ENCODE measurements at places on chromosomes 2 and 18.

- no peak for DNase-seq
Observed at GRCh38 chr18:53689886-53690285, 534.6 kb downstream of the MBD2 start.

- DNase-seq = no peak
Observed at GRCh38 chr2:190682168-190682567, 33.3 kb downstream of the NAB1 start.

DNA sequence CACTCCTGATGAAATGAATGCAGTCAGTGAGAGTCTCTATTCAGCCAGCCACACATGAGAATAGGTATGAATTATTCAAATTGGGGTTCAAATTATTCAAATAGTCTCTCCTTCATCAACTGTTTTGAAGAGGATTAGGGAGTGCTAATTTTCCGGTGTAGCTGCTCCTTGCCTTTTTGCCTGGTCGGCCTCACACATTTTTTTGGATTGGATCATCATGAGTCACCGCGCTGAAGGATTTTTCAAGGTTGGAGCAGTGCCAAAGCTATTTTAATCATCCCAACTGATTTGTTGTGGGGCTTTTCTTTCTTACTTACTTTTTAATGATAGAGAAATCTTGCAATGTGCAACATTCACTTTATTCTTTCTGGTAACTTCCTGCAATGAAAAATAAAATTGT, 2.4 kb upstream of the DTNA start:
- no peak for DNase-seq

GRCh38 chr2:76427452-76427851, 716.7 kb upstream of the GCFC2 start:
- DNase-seq = no peak

DNA sequence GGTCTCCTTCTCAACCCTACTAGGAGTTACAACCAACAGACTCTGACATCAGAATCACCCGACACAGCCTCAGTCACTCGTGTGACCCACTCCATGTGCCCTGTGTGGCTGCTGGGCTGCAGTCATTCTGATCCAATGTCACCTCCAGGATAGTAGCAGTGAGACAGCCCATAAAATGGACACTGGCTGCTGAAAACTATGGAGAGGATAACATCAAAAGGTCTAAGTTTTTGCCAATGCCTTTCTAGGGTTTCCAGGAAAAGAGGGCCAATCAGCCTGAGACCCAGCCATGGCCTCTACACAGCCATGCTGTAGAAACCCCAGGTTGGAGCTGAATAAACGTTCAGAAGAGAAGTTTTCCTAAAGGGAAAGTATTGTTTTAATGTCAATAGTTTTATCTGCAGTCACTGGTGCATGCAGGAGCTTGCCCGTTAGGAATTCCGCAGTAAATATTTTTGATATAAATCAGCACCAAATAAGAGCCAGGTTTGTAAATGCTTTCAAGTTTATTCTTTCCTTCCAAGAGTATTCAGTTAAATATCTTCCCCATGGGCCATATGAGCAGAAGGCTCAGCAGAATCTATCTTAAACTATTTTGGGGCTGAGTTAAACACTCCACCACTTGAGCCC, 92.2 kb upstream of the PID1 start:
- no peak for DNase-seq

GRCh38 chr2:107062173-107062572, 176.2 kb upstream of the ST6GAL2 start:
- DNase-seq = no peak

DNA sequence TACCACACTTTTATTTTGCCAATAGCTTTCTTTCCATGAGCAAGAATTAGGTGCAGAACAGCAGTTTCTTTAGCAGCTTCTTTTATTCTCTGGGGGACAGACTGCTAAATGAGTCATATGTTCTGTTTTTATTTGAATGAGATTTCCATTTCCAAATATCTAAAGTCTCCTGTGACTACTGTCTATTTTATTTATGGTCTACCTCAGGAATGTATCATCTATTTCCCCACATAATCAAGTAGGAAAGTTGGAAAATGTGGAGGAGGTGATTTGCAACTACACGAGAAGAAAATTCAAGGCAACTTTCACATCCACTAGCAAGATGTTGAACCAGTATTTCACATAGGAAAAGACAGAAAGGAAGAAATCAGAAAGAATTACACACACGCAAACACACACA, 139.9 kb upstream of the MEX3C start:
- no peak for DNase-seq

DNA sequence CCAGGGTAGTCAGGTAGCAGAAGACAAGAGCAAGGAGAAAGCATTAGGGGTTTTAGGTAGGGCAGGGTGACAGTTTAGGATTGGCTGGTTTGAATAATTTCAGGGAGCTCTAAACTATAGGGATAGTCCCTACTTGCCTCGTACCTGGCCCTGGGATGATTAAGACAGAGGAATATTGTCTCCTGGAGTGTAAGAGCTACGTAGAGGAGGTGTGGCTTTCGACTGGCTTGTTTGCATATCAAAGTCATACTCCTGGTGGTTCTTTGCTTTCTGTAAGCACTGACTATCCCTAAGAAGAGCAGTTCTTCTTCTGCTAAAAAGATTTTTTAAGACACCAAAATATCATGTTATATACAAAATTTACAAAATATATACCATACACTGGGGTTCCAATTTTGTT, 1867.4 kb downstream of the SUCLG1 start:
- no peak for DNase-seq

GRCh38 chr2:161312996-161313395, 4.8 kb downstream of the PSMD14 start:
- DNase-seq = no peak

DNA sequence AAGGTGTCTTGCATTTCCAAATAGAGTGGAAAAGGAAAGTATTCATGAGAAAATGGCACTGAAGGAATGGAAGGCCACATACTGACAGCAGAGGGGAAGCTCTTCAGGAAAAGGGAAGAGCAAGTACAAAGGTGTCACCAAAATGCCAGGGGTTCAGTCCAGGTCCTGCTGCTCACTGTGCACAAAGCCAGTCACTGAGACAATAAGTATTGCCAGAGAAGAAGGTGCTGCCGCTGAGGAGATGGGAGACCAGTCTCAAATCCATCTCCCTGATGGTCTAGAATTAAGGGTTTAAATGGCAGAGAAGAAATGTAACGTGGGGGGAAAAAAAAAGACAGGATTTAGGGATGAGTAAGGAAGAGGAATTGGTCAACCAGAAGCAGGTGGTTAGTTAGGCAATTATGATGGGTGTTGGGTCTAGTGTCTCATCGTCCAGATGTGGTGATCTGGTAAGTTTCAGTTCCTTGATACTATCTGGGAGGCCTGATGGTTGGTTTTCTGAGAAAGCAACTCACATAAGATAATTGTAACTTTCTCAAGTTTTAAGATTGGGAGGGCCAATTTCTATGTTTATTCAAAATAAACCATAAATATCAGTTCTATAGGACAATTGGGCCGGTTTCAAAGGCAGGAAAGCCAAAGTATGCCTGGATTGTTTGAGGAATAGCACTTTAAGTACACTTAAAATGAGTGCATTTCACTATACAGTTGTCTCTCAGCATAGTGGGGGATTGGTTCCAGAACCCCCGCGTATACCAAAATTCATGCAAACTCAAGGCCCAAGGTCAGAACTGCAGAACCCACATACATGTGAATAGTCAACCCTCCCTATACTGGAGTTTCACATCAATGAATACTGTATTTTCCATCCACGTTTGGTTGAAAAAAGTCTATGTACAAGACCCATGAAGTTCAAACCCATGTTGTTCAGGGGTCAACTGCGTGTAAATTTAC, 109.1 kb upstream of the DNAJC10 start:
- no peak for DNase-seq

DNA sequence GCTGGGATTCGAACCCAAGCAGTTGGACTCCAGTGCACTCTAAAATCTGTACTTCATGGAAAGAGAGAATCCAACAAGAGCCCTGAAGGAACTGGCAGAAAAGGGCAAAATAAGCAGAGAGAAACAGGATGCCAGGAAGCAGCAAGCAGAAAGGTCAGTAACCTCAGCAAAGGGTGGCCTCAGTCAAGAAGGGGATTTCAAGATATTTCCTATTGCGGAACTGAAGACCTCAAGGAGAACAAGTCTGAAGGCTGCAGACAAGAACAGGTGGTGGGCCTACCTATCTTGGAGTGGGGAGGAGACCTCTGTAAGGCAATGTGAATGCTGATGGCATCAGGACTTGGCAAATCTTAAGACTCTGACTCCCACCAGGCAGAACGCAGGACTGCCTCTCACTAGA, 20.1 kb upstream of the MREG start:
- DNase-seq = no peak

- DNase-seq = no peak
Observed at GRCh38 chr2:239223310-239224198, 177.3 kb downstream of the HDAC4 start.

- peak; percentile 11 for DNase-seq
Observed at GRCh38 chr2:200406379-200406778, 99.9 kb downstream of the SPATS2L start.

DNA sequence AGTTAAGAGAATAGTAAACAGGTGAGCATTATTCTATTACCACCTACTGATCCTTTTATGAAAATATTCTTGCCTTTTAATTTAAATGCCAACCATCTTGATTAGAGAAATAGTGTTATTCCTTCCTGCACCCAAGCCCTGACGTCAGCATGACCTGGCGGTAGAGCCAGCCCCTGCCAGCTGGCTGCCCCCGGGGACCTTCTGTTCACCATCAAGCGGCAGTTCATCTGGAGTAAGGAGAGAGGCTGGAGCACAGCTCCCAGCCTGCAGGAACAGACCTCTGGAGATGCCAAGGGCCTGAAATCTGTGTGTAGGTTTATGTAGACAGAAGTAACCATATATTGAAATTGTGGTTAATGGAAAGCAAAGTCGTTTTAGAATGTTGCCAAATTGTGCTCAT, 171.8 kb downstream of the GBX2 start:
- no peak for DNase-seq

DNA sequence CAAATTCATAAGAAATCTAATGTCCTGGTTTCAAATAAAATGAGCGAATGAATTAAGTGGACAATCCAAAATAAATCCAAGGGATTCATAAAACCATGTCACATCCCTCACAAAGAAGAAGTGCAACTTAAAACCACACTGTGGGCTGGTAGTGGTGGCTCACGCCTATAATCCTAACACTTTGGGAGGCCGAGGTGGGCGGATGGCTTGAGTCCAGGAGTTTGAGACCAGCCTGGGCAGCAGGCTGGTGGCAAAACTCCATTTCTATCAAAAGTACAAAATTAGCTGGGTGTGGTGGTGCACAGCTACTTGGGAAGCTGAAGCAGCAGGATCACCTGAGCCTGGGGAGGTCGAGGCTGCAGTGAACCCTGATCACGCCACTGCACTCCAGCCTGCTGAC, 25.4 kb downstream of the FAM98A start:
- no peak for DNase-seq

DNA sequence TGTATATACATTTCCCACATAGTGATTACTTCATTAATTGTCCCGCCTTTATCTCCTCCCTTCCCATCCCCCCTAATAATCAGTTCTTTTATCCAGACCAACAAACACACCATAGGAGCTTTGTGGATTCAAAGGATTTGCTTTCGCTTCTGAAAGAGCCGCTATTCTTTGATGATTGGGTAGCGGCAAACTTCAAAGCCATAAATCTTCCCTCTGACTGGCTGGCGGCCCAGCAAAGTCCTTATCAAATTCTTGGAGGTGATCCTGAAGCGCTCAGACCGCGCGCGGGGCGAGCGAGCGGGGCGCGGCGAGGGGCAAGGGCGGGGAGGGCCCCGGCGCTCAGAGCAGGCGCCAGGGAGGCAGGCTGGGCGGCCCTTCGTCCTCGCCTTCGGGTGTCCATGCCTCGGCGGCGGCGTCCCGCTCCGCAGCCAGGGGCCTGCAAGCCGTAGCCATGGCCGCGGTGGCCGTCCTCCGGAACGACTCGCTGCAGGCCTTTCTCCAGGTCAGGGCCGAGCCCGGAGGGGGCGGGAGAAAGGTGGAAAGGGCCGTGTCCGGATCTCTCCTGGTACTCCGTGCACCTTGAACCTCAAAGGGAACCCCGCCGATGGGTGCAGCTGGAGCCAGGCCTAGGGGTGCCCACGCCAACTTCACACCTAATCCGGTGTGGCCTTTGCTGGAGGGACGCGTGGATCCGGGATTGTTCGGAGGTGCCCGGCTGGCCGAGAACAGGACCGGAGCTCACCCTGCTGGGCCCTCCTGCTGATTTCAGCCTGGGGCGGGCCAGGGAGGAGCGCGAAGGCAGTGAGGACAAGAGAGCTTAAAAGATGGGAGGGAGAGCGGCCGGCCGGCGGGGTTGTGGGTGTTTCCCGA, at the start of gene SP5:
TSS of gene SP5 (plus strand) at position 276 of the 870 bp plus-strand sequence. CDS start at position 452, 176 bp downstream.
- DNase-seq = peak; percentile 83

DNA sequence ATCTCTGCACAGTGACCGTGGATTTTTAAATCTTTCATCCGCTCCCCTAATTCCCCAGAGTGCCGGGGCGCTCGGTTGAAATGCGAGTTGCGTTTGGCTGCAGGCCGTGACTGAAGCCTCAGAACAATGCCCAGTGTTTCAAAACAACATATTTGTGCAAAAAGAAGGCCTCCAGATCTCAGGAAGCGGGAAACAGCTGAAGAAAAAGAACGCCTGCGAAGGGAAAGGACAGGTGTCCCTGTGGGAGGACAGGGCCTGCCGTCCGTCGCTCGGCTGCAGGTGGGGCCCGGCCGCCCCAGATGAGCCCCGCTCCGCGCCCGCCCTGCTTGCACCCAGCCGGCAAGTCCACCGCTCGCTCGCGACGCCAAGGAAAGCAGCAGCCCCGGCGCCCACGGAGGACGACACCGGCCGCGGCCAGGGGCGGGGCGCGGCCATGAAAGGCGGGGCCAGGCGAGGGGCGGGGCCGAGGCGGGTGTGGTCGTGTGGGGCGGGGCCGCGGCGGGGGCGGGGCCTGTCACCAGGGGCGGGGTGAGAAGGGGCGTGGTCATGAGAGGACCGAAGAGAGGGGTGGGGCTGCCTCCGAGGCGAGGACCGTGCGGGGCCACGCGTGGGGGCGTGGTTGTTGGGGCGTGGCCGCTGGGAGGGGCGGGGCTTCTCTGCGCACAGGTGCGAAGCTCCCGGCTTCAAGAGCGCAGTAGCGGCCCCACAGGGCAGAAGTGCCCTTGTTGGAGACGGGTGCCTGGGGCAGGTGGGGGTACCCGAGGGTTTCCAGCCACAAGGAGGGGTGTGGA, 17.6 kb upstream of the BOK start:
- peak; percentile 45 for DNase-seq

Data from common myeloid progenitor, CD34-positive (primary cell).